GM12878 (cell line): ENCODE measurements at places on chromosomes 2 and 18.

- no peak for DNase-seq
Observed at GRCh38 chr2:46441838-46442712, 37.3 kb upstream of the TMEM247 start.

GRCh38 chr18:21741562-21742314, 1.1 kb downstream of the MIB1 start:
- no peak for DNase-seq

GRCh38 chr2:227713291-227713690, 4.5 kb downstream of the SLC19A3 start:
- DNase-seq, result no peak

DNA sequence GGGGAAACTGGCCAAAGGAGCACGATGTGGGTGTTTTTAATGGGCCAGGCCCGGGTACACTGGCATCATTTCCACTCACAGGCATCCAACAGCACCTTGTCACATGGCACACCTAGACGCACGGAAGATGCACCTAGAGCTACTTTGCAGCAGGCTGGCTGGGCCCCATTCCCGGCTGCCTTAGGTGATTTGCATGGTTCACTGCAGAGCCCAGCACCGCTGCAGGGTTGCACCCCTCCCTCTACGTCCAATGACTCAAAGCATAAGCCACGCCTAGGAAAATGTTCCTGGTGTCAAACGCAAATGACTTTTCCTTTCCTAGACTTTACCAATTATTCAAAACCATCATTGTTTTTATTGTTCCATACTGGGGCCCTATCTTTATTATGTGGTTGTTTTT, 222.9 kb downstream of the EIPR1 start:
- DNase-seq, result no peak

- DNase-seq, result no peak
Observed at GRCh38 chr2:120395221-120396012, 49.5 kb downstream of the INHBB start.
